ACHN (cell line): ENCODE measurements at places on chromosomes 1 and 21.

GRCh38 chr1:27364696-27365371, 1.9 kb downstream of the MAP3K6 start:
- DNase-seq = no peak

DNA sequence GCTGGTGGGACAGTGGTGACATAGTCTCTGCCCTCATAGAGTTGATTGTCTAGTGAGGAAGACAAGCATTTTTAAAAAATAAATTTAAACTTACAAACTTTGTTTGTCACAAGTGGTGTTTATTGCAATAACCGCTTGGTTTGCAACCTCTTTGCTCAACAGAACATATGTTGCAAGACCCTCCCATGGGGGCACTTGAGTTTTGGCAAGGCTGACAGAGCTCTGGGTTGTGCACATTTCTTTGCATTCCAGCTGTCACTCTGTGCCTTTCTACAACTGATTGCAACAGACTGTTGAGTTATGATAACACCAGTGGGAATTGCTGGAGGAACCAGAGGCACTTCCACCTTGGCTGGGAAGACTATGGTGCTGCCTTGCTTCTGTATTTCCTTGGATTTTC, 58.4 kb downstream of the LAMC2 start:
- DNase-seq = no peak

DNA sequence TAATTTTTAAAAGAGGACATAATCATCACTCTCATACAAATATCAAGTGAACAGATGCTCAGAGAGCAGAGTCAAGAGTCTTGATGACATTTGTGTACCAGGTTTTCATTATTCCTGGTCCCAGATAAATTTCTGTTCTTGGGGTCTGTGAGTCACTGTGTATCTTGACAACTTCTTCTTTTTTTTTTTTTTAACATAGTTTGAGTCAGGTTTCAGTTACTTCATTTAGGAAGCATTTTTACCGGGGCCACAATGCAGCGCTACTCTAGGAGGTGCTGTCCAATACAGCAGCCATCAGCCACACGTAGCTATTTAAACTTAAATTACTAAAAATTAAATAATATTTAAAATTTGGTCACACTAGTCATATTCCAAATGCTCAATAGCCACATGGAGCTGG, 188.1 kb upstream of the SAMSN1 start:
- DNase-seq = no peak

- no peak for DNase-seq
Measured at GRCh38 chr1:205980237-205980870, 22.8 kb downstream of the RAB7B start.

- no peak for DNase-seq
Measured at GRCh38 chr1:238060061-238060460, 169.3 kb upstream of the ZP4 start.

DNA sequence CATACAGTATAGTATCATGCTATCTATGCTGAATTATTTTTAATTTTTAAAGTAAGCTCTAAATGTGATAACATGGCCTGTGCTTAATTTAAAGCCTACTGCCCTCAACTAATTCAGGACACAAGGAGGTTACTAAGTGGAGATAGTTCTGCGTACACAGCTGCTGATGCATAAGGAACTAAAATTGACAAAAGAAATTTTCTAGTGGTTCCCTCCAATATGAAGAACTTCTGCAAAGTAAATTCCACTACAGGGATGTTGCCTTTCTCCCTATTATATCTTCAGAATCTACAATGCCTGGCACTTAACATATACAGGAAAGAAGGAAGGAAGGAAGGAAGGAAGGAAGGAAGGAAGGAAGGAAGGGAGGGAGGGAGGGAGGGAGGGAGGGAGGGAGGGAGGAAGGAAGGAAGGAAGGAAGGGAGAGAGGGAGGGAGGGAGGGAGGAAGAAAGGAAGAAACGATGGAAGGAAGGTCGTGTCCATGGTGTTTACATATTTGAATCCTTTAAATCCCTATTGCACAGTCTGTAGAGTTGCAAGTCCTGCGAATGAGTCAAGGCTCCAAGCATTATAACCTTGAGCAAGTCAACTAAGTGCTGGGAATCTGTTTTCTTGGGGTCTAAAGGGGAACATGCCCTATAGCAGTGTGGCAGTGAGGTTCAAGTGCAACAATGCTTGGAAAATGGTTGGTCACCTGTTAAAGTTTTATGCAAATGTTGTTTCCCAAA, 171.2 kb downstream of the LMX1A start:
- DNase-seq = no peak

- no peak for DNase-seq
Measured at GRCh38 chr1:164961715-164962114, 394.8 kb downstream of the LMX1A start.

- DNase-seq = no peak
Measured at GRCh38 chr1:212607206-212607912, 1.2 kb upstream of the ATF3 start.

DNA sequence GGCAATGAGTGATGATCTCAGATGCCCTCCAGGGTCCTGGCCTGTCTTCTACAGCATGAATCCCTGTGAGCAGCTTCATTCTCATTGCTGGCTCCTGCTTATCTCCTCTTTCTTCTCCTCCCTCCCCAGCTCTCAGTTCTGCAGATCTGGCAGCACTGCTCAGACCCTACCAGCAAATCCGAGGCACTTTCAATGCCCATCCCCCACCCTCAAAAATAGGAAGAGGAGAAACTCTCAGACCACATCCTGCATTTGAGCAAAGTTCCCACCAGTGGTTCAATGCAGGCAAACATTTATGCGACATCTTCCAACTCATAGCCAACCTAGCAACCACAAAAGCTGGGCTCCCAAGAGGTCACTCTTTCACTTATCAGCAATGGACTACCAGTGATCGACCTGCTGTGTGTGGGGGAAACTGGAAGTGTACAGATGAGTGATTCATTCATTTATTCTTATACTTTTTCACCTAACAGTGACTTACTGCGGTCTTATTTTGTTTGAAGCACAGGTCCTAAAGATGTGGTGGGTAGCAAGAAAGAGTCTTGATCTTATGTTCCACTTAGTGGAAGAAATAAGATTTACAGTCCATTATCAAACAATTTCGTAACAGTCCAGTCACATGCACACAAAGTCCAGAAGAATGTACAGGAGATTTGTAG, 5.8 kb upstream of the CHI3L2 start:
- DNase-seq = no peak

DNA sequence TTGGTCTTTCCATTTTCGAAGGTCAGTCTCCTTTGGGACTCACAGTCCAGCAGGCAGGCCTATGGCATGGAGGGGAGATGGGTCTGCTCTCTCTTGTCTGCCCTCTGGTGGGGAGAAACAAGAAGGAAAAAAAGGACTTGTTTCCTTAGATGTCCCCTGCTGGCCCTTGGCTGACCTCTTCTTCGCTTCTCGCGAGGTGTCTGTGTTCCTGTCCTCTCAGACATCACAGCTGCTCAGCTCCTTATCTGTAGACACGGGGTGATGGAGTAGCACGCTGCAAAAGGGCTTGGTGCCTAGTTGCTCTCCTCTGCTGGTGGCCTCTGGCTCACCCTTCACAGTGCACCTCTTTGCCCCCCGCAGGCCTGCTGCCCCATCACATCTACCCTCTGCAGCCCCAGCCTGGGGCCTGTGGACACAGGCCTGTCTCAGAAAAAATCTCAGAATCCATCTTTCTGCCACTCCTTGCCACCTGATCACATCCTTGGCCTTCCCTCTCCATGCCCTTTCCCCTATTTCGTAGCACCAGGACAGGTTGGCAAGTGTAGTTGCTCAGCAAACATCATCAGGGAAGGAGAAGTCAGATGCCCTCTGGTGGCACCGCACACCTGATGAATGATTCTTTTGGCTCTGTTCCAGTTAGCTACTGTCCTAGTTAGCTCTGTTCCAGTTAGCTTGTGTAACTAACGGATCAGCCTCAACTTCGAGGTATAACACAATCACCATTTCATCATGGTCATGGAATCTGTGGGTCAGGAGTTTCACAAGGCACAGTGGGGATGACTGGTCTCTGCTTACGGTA, 18.7 kb upstream of the AK2 start:
- peak; percentile 85 for DNase-seq

DNA sequence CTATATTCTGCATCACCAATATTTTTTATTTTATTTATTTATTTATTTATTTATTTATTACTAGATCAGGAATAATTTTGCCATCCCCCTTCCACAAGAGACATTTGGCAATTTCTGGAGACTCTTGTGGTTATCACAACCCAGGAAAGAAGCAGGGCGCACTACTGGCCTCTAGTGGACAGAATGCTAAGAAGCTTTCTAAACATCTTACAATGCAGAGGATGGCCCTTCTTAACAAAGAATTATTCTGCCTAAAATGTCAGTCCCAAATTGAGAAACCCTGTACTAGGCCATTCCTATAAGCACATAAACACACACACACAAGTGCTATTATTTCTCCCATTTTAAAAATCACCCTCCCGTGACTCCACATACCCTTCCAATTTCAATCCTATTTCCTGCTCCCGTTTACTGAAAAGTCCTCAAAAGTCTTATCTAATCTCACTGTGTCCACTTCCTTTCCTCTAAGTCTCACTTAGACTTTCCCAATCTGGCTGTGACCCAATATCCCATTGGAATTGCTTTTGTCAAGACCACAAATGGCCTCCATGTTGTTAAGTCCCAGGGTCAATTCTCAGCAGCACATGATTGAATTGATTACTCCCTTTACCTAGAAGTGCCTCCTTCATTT, 43.7 kb upstream of the RNF11 start:
- peak; percentile 68 for DNase-seq

GRCh38 chr21:31351960-31352359, 7.9 kb upstream of the TIAM1 start:
- no peak for DNase-seq

- no peak for DNase-seq
Measured at GRCh38 chr1:118333601-118334210, 148.7 kb upstream of the SPAG17 start.

DNA sequence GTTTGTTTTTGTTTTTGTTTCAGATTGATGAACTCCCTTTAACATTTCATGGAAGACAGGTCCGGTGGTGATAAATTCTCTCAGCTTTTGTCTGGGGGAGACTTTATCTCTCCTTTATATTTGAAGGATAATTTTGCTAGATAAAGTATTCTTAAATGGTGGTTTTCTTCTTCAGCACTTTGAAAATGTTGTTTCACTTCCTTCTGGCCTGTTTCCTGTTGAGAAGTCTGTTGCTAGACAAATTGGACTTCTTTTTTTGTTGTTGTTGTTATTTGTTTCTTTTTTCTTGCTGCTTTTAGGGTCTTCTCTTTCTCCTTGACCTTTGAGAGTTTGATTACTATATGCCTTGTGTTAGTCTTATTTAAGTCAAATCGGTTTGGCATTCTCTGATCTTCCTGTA, 50.8 kb downstream of the CRP start:
- DNase-seq = no peak

- DNase-seq = no peak
Measured at GRCh38 chr1:15350551-15351200, 59.0 kb upstream of the EFHD2 start.

DNA sequence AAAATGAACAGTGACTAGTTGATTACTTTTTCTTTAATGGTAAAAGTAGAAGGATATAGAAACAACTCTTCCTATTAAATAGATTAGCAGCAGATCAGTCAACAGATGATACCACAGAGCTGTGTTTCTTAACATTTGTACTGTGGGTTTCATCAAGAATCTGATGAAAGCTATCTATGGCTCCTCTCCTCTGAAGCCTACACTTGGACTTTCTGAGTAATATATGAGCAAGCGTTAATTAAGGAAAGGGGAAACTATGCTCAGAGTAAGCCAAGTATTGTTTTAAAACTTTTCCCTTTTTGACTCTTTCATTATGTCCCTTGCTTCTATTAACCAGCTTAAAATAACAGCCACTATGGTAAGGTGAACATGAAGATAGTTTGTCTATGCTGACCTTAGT, 10.8 kb downstream of the ARID4B start:
- no peak for DNase-seq
